ENCODE measurements at places on chromosomes 6 and 20.

- DNase-seq = no peak
Measured at GRCh38 chr6:51827580-51827979, 259.8 kb downstream of the PKHD1 start.

- no peak for DNase-seq
Measured at GRCh38 chr6:167987396-167988153, 9.9 kb upstream of the KIF25 start.

GRCh38 chr6:139904158-139904533 is 529.7 kb upstream of the CITED2 start:
- no peak for DNase-seq

DNA sequence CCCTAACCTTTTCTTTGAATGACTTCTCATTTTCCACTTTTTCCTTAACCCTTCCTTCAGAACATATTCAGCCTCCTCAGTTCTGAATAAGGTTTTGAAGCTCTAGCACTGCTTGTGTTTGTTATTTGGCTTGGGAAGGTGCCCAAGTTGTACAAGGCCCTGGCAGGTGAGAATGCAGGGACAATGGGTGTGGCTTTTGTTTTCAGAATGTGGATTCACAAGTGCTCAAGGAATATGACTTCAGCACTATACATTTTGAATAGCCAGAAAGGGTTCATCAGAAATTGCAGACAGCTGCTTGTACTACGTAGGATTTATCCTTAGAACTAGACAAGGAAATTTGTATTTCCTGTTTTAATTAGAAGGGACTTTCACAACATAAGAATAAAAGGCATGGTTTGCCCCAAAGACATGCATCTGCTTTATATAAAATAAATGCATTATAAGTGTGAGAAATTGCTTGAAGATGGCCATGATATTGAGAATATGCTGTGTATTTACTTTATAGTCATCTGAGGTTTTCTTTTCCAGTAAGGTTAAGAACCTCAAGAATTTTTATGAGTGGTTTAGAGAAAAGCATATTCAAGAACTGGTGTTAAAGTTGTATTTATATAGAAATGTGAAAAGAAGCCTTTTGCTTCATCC is 29.3 kb upstream of the PRDM1 start:
- DNase-seq = no peak

GRCh38 chr6:137102050-137102848 is 57.5 kb upstream of the IL20RA start:
- DNase-seq = no peak

GRCh38 chr6:47137073-47137472 is 94.9 kb upstream of the ADGRF1 start:
- no peak for DNase-seq

DNA sequence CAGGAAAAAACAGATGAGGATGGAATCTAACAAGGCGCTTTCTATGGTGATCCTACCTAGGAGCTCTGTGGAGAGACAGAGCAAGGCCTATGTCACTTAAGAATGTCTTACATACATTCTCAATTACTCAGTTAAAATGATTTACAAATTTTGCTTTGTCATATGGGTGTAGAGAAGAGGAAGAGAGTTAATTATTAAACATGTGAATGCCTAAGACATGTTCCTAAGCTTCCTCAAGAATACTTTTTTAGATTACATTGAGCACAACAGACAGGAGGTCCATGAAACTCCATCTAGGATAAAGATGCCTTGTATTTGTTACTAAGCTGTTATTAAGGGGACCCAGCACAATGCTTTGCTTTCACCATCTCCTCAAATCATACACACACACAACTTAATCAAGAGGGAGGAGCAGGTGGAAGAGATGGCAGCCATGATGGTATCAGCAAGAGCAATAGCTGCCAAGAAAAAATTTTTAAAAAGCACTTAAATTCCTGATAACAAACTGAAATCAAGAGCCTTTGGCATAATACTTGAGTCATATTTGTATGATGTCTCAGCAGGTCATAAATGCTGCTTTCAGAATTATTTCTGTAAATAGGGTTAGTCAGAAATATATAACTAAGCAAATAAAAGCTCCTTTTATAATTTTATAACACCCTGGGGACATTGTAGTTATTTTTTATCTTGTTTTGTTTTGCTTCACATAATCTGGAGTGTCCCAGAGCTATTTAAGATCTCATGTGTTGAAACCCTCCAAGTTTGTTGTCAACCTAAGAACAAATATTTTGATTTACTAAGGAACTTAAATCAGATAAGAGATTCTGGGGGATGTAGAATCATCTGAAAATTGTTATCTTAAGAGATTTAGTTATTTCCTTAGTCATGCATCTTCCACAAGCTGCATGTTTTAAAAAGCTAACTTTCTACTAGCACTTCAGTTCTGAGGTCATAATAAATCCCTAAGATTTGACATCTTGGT is 70.0 kb upstream of the CD2AP start:
- DNase-seq = peak; percentile 49

GRCh38 chr6:151263967-151264366 is 24.2 kb downstream of the AKAP12 start:
- no peak for DNase-seq

- no peak for DNase-seq
Measured at GRCh38 chr20:38863024-38863851, 57.7 kb downstream of the PPP1R16B start.

GRCh38 chr6:98840996-98841513 is 6.7 kb downstream of the POU3F2 start:
- no peak for DNase-seq

- no peak for DNase-seq
Measured at GRCh38 chr6:96812077-96812703, 25.1 kb downstream of the GPR63 start.

DNA sequence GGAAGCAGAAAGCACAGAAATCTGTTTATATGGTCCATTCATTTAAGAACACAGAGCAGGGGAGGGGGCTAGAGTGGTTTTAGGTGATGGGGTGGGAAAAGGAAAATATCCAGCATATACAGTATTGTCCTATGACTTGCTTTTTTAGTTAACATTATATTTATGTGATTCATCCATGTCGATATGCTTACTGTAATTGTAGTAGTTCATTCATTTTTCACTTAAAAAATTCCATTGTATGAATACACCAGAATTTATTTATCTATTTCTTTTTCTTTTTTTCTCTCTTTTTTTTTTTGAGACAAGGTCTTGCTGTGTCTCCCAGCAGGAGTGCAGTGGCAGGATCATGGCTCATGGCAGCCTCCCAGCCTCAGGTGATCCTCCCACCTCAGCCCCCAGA is 9.6 kb upstream of the PRIM2 start:
- DNase-seq = no peak

GRCh38 chr20:44079291-44079690 is 107.7 kb downstream of the JPH2 start:
- no peak for DNase-seq

DNA sequence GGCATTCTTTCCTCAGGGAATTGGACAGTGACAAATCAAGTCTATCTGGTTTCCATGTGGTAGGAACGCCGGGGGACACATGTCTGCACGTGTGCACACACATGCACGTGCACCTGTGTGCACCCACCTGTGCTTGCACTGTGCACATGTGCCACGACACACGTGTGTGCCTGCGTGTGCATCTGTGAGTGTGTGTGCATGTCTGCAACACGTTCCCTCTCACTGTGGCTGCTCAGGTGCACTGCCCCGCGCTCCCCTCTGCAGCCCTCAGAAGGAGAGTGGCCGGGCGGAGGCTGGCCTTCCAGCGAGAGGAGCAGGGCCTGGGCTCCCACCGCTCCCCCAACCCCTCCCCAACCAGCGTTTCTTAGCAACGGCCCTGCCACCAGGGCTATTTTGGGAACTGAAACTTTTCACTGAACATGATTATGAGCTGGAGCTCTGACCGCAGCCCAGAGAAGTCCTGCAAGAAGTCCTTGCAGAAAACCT is 147.8 kb downstream of the PHACTR3 start:
- no peak for DNase-seq

DNA sequence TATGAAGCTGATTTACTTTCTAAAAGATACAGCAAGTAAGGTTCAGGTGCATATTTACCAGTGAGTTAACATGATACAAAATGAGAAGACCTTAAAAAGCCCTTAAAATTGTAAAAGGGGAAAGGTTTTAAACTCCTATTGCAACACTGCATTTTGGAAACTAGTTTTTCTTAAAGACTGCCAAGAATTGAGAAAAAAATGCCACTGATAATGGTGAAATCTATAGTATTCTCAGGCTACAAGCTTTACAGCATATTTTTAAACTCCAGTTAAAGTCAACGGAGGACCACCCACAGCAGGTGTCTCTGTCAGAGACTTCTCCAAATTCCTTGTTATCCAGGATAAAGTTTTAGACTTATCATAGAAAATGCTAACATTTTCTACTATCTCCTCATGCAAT is 53.6 kb downstream of the ELOVL5 start:
- DNase-seq = no peak

- peak; percentile 58 for DNase-seq
Measured at GRCh38 chr6:26286168-26286877, 78.7 kb upstream of the BTN3A2 start.

DNA sequence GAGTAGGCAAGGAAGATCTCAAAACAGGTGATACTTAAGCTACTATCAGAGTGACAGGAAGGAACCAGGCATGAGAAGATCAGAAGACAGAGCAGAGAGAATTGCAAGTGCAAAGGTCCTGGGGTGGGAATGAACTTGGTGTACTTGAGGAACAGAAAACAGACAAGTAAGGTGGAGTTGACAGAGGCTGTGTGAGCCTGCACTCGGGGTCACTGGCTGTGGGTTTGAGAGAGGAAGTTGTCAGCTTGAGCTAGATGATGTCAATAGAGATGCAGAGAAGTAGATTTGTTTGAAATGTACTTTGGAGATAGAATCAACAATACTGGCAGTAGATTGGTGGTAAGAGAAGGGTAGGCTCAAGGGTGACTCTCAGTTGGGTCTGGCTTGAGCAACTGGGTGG is 209.5 kb downstream of the CLIC5 start:
- no peak for DNase-seq

GRCh38 chr6:144302701-144303372 is 17.7 kb downstream of the UTRN start:
- no peak for DNase-seq

DNA sequence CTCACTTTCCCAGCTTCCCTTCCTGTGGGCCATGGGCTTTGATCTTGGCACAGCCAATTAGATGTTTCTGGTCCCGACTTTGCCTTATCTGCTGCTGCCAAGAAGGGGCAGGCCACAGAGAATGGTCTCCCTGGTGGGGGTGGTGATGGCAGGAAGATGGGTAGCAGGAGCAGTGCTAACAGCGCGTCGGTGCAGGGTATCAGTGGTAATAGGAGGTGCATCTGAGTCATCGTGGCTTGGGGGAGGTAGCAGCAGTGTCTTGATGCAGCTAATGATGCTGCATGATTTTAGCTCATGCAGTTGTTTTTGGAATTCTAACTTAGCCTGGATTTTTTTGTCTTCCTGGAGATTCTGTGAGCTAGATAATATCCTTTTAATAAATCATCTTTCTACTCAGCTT is 18.9 kb upstream of the MAS1 start:
- DNase-seq = no peak

DNA sequence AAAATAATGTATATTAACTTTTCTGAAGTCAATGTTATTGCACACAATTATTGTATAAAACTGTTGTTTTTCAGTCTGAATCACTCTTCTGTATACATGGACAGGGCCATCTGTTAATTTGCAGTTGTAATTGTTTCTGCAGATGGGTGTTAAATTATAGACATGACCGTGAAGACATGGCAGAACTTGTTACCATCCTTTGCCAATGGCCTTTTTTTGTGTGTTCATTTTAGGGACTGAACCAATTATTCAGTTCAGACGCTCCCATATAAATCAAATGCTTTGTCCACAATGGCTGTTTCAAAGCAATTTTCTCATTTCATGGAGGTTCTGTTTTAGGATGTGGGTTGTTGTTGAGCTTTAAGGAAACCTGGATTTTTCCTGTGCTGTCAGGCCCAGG is 533.7 kb downstream of the DOK5 start:
- DNase-seq = no peak

DNA sequence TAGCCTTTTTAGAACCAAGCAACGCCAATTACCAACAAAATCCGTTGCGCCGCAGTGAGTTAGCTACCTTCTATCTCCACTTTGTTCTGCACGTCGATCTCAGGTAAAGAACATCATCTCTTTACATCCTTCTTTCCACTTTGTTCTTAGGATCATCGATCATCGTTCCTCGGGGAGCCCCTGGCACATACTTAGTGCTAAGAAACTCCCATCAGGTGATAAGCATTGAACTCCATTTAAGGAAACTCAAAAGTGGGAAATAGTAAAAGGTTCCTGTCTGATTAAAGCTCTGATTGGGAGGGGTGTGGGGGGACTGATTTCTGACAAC is 227.0 kb upstream of the PRSS16 start:
- DNase-seq = no peak

DNA sequence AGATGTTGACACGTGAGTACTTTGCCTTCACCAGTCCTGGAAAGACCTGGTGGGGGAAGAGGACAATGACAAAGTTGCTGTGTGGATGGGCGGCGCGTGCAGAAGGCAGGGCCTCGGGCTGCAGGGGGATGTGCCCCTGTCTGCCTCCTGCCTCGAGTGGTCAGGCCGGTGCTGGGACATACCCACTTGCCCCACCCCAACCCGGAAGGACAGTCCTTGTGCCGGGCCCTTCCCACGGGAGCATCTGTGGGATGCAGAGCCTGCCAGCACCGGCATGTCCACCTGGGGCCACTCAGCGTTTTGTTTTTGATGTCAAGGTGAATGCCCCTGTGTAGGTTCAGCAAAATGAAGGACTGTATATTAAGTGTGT is 60.5 kb upstream of the BHLHE23 start:
- DNase-seq = no peak

DNA sequence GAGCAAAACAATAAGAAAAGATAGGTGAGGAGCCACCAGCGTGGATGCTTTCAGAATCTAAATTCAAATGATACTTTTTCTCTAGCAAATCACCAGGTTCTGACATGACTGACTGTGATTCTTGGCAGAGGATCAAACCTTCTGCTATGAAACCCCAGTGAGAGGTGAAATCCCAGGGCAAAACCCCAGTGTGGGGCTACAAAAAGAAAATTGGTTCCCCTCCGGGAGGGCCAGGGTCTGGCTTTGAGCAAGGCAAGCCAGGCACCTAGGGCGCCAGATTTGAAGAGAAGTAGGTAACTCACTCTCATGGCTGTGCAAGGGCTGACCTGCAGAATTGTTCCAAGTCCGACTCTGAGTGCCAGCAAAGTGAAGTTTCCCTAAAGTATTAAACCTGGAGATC is 20.2 kb upstream of the RALGAPA2 start:
- DNase-seq = no peak

DNA sequence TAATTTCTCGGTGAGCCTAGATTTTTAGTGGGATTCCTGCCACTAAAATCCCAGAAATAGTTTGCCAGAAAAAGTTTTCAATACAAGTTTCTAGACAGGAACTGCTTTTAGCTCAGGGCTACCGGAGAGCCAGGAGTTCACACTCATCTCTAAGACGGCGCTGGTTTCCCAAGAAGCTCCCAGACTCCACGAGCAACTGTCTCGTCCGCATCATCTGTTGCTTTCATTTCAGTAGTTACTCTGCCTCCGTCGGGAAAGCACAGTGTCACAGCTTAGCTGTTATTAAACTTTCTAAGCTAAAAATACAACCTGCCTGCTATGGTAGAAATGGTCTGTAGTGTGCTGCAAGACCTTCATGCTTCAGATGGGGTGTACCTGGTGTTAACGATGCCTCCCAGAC is 197.3 kb upstream of the SNX9 start:
- no peak for DNase-seq

GRCh38 chr20:21395666-21396598 is 1.4 kb downstream of the NKX2-4 start:
- no peak for DNase-seq

GRCh38 chr20:6122873-6123648 is at the start of gene FERMT1:
Gene FERMT1 (minus strand): TSS chr20:6123030. CDS start chr20:6119554, 3,476 bp downstream.
- DNase-seq = peak; percentile 20

All from COLO829 (cell line).